ENCODE measurements at places on chromosomes 2 and 18.

DNA sequence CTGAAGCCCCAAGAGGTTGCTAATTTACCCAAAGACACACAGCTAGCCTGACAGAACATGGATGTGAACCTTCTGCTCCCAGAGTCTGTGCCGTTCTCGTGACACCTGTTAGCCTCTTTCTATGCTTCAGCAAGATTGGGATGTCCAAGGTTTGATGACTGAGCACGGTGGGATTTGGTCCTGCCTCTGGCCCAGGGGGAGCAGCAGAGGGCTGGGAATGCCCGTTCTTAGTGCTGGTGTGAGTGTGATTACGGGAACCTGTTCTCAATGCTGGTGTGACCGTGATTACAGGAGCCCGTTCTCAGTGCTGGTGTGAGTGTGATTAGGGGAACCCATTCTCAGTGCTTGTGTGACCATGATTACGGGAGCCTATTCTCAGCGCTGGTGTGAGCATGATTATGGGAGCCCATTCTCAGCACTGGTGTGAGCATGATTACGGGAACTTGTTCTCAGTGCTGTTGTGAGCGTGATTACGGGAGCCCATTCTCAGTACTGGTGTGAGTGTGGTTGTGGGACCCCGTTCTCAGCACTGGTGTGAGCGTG lies 67.3 kb upstream of the SNTG2 start:
- DNase-seq = no peak

DNA sequence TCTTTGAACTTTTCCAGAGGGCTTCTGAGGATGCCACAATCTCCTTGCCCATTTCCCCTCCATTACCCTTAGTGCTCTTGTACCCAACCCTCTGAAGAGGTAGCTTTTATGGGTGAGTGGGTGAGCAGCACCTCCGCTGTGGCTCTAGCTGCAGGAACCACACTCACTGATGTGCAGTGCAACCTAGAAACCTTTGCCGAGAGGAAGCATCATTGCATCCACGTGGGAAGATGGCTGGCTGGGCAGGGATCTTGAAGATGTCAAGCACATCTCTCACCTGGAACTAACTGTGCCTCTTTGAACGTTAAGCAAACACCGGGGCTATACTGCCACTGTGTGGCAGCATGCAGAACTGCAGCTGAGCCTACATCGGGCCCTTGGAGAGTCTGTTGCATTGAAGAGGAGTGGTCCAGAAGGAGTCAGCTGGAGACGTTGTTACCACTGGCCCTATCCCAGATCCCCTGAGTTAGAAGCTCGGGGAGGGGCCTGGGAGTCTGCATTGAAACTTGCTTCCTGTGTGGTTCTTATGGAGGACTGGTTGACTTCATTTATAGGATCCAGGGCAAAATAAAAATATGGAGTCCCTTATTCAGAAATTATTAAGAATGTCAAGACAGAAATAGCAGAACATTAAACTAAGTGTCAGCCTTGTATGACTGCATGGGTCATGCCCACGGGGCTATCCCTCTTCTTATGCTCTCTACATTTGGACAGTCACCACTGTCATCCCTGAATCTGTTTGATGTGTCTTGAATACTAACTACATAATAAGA lies 28.7 kb downstream of the IGFBP5 start:
- peak; percentile 51 for DNase-seq

DNA sequence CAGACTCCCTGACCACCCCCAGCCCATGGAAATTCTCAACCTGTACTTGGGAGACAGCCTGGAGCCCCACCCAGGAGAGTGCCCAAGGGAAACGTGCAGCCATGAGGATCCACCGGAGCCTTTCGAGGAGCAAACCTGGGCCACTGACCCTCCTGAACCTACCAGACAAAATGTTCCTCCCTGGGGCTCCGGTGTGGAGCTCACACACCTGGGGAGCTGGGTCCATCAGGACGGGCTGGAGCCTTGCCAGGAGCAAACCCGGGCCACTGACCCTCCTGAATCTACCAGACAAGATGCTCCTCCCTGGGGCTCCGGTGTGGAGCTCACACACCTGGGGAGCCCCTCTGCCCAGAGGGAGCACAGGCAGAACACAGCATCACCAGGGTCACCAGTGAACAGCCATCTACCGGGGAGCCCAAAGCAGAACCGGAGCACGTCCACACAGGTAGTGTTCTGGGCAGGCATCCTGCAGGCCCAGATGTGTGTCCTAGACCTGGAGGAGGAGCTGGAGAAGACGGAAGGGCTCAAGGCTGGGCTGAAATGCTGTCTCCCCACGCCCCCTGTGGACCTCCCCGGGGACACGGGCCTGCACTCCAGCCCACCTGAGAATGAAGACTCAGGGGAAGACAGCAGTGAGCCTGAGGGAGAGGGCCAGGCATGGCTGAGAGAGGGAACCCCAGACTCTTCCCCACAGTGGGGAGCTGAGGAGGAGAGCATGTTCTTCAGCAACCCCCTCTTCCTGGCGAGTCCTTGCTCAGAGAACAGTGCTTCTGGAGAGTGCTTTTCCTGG lies 8.9 kb downstream of the PSD4 start:
- no peak for DNase-seq

DNA sequence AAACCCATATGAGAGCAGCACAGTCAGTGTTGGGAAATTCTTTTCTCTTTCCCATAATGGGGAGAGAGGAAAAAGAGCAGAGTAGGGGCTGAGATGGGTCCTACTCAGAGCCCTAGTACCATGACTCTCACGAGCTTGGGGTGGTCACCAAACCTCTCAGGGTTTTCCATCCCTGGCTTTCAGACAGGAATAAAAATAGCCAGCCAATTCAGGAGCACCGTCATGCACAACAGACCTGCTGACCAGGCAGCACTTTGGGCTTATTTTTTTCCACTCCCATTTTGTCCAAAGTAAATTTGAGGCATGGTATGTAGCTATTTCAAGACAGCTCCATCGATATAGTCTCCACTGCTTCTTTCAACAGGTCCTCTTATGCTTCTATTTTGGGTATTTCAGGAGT lies 86.4 kb downstream of the TGFA start:
- DNase-seq = no peak

- no peak for DNase-seq
These were observed 5.4 kb upstream of the XIRP2 start for GRCh38 chr2:166882851-166883250.

DNA sequence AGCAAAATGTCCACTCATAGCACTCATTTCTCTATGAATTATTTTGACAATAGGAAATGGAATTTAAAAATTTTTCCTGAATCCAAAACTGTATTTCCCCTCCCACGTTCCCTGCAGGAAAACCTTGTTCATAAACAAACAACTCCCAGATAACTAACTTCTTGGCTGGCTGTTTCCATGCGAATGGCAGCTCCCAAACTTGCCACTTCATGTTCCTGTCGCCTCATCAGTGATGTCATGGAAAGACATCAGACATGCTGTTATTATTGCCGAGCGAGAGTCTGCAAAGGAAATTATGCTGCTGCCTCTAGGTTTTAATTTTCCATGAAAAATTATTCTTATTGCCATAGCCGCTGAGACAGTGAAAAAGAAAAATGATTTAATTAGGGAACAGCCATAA lies 117.0 kb upstream of the RIOK3 start:
- DNase-seq = no peak

DNA sequence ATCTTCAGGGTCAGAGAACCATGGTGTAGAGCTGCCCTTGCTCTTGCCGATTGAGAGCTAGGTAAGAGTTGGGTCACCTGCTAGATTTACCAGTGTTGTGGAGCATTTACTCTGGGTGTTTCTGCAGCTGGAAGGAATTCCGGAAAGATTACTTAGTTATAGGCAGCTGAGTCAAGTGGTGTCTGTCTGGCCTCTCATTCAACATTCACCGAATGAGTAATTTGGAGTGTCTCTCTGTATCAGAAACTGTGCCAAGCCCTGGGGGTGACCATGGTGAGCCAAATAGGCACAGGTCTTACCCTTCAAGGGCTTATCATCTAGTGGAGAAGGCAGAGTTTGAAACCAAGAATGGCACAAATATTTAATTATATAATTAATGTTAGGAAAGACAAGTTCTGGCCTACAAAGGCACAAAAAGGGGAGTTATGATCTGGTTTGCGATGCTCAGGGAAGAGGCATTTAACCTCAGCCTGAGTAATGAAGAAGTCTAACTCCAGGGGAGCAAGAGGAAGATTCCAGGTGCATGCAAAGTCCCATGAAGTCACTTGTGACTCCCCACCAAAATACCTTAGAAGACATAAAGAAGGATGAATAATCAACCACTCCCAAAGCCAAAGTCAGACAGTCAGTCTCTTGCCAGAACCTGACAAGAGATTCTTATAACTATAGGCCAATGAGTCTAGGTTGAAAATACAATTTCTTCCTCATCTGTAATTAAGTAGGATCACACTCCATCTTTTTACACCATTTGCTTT lies 12.5 kb downstream of the SETBP1 start:
- DNase-seq = no peak

- DNase-seq = no peak
These were observed 39.9 kb upstream of the CDC42EP3 start for GRCh38 chr2:37711308-37711731.
